ELF-1 (cell line): ENCODE measurements at places on chromosomes 1 and 21.

DNA sequence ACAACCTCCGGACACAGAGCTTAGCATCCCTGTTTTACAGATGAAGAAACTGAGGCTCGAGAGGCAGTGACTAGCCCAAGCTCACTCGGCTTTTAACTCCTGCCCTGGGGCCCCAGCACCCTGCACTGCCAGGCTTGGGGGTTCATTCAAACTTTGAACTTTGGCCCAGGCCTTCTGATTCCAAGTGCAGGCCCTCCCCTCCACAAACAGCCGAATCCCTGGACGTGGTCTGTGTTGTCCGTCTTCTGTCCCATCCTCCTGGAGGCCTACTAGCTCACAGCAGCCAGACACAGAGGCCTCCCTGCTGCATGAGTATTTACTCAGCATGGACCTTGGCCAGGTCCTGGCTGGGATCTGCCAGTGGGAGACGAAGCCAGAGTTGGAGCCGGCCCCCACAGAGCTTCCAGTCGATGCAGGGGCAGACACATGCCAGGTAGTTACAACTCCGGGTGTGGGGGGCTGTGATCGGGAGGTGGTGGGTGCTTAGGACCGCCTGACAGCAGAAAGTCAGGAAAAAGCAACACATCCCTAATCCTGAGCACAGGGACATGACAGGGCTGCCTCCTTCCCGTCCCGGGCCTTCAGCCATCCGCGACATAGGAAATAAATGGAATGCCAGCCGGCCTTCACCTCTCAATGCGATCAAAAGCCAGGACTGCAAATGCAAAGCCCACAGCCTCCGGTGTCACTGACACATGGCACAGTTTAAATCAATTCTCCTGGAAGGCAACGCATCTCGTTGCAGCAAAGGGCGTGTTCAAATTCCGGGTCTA, 7.4 kb downstream of the IFFO2 start:
- DNase-seq = no peak

DNA sequence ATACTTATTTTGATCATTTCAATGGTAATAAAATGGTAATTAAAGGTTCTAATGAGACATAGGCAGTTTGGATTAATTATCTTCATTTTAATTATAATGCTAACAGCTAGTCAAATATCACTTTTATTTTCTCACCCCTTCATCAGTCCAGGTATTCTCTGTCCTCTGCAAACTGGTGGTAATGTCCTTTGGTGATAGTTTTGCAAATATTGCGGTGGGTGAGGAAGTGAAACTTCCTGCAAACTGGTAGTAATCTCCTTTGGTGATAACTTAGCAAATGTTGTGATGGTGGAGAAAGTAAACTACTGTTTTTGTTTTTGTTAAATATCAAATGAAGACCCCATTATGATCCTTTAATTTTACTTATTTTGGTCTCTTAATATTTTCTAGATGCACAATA, 209.0 kb downstream of the AMY1C start:
- no peak for DNase-seq

- no peak for DNase-seq
Measured at GRCh38 chr21:35284199-35284598, 235.1 kb upstream of the RUNX1 start.

DNA sequence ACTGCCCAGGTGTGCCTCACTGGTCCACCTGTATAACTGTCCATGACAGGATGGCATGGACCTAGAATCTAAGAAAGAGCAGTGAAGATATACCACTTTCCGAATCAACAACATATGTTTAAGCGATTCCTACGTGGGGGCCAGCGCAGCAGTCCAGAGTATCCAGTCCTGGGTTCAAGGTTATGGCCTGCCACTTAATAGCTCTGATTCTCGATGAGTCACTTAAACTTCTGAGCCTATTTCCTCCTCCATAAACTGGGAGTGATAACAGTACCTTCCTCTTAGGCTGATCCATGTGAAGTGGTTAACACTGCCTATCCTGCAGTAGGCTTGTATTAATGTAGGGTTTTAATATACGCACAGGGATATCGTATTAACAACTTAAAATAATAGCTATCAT, 2.8 kb downstream of the STPG1 start:
- no peak for DNase-seq

DNA sequence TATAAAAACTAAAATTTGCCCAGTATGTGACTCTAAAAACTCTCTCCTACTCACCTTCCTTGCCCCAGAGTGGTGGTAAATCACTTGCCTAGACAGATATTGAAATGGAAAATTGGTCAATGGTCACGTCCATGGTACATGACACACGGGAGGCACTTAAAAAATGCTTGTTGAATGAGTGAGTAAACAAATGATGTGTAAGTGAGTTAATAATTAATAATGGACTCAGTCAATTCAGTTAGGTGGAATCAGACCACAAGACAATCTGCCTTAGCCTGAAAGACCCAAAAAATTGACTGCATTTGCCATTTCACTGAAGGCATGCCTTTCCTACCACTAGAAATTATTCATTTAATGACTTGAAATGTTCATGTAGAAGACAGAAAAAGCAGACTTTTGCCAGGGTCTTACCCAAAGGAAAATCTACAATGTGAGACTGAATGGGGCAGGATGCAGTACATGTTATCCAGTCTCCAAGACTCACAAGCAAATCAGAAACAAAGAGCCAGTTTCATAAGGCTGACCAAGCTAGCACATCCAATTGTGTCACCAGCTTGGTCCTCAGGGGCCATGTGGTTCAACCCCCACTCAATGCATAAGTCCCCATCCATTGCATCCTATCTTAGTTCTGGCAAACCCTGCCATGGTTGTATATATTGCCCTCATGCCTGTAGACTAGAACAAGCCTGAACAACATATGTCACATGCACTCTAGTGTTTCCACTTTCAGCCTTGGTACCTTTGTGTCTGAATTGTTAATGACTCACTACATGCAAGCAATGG, 73.6 kb downstream of the TBX15 start:
- no peak for DNase-seq

GRCh38 chr1:201955729-201956143, 433 bp downstream of the TIMM17A start:
- DNase-seq = no peak

DNA sequence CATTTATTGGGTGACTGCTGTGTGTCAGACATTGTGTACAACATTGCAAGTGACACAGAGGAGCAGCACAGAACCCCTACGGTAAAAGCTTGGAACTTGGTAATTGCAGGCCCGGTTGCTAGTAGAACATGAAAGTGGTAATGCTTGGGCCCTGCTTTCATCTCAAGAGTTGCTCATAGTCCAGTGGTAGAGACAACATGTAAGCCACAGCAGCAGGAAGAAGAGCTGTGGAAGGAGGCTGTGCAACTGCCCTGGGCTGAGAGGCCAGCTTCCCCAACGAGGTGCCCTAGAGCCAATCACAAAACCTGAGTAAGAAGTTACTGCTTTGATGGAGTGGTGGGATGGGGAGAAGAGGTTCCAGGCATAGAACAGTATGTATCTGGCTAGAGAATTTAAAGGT, 18.4 kb downstream of the CNIH4 start:
- DNase-seq = no peak

DNA sequence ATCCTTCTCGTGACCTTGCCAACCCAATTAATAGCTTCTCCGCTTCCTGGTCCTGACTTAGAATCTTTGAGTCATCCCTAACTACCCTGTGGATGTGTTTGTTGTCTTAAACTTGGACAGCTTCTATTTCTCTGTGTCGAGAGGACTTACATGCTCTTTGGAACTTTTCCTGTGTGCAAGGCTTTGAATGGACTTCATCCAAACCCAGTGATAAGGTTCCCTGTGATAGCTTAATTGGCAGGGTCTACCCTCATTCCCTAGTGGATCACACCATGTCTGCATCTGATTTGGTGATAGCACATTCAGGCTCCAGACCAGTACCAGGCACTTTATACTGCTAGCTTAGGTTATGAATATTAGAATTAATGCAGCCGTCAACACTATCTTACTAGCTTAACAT, 378.2 kb upstream of the KAZN start:
- DNase-seq = no peak

GRCh38 chr1:193394336-193394735, 207.9 kb upstream of the B3GALT2 start:
- DNase-seq = no peak

DNA sequence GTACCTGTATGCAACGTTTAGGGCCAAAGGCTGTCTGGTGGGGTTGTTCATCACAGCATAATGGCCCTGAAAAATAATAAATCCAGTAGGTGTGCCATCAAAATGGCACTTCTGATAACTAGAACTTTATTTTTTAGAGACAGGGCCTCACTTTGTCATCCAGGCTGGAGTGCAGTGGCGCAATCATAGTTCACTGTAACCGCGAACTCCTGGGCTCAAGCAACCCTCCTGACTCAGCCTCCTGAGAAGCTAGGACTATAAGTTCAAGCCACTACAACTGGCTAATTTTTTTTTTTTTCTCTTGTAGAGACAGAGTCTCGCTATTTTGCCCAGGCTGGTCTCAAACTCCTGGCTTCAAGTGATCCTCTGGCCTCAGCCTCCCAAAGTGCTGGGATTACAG, 4.7 kb downstream of the SNAPIN start:
- DNase-seq = no peak

DNA sequence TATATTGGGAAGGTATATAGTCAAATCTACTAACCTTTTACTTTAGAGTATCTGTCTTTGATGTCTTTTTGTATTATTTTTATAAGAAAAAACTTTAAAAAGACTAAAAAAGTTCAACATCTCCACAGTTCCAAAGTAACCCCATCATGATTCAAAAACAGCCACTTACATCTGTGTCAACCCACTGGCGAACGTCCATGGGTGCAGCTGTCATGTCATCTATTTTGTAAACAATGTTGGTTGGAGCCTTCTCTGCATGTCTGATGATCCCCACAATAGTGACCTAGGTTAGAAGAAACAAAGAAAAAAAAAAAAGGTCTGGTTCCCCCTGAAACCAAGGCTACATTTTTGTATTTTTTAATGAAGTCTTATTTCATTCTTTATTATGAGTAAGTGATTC, 28.0 kb upstream of the SMPDL3B start:
- DNase-seq = no peak

DNA sequence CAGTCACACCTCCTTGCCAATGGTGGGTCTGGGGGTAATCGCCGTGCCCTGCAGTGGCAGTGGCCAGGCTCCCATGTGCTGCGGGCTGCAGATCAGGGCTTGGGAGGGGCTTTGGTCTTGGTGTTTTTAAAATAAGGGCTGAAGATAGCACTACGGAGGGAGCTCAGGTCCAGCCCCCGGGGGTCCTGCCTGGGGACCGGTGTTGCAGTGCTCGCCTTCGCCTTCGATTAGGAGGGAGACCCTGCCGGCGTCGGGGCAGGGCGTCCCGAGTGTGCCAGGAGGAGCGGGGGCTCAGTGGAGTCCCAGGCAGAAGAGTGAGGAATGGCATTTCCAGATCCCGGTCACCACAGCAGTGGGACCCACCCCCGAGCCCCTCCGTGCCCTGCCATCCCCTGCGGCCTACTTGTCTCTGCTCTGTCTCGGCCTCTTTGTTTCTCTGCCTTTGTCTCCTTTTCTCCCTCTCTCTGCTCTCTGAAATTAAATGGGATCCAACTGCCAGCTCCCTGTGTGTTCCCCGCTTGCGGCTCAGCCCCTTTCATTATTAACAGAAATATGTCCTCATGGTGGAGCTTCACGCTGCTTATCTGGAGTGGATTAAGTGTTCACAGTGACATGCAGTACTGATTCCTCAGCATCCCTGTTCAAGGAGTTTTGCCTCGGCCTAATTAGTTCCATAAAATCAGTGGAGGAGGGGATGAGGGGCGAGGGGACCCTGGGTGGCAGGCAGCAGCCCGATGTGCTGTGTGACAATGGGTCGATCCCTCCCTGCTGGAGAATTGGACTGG, 44.4 kb downstream of the DMRTB1 start:
- DNase-seq = no peak

DNA sequence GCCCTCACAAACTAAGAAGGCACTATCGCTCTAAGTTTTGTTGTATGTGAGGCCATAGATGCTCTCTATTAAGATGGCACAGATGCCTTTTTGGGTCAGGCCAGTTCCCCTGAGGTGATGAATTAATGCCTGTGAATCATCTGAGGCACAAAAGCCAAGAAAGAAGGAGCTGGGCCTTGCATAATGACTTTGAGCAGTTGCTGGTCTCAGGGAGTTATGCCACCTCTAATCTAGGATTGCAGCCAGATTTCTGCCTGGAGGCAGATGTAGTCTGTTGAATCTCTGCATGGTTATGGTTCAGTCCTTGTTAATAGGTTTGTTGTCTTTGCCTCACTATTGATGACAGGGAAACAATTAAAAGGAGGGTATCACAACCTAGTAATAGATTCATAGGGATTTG, 168.1 kb upstream of the CHRM3 start:
- no peak for DNase-seq

- no peak for DNase-seq
Measured at GRCh38 chr1:59113876-59114457, 182.9 kb upstream of the FGGY start.

DNA sequence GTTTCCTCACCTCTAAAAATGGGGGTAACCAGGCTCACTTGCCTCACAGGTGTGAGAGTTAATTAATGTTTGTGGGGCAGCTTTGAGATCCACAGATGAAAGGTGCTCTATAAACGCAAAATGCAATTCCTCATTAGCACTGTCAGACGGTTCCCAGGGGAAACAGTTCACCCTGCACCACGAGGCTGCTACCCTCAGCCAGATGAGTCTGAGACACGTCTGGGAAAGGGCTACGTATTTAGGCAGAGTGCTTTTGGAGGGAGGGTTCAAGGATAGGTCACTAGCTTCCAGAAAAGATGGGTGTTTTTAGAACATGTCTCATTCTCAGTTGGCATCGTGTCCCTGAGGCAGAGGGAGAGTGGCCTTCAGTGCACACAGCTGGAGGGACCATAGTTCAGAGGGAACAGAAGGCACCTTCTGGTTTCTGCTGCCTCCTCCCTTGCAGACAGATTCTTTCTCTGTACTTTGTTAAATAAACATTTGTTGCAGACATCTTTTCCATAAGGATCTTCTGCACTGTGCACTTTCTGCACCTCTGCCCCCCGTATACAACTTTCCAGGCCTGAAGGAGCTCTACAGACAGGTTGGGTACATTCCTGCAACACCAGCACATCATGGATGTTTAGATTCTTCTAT, 139.9 kb downstream of the CLIC6 start:
- DNase-seq = no peak

GRCh38 chr1:55214934-55215193, 300 bp downstream of the USP24 start:
- DNase-seq = no peak

GRCh38 chr1:87291107-87291506, 37.6 kb upstream of the LMO4 start:
- no peak for DNase-seq

GRCh38 chr21:26804895-26805609, 40.2 kb downstream of the ADAMTS1 start:
- no peak for DNase-seq

GRCh38 chr1:175801979-175802378, 58.6 kb upstream of the TNR start:
- DNase-seq = no peak

DNA sequence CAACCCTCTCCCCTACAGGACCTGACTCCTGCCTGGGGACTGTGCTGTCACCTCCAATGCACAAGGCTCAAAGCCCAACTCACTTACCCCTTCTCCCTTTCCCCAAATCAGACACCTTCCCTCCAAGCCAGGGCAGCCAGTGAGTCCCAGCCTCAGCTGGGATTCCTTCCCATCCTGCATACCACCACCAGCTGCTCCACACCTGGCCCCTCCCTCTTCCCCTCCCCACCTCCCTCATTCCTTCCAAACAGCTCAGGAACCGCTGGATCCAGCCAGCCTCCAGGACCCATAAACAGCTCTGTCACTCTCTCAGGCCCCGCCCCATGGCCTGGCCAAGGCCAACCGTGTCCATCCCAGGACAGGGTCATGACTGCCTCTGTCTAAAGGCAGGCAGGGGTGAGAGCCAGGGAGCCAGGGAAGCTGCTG, 41.4 kb downstream of the ACOT7 start:
- DNase-seq = peak; percentile 95
